ENCODE measurements at places on chromosomes 16 and 17. TPM values are rescaled to one million over a fixed set of nuclear protein-coding genes. Genes with fewer than 3 reads are reported as not detected.

Gene TPSG1
- 0.10 TPM for total RNA-seq

Gene ZNF688
- total RNA-seq, result 10.0 TPM

Gene NFATC2IP
- total RNA-seq, result 20.5 TPM

Gene SPNS2
- total RNA-seq, result 8.7 TPM

Gene LRRC75A
- 0.89 TPM for total RNA-seq

Gene ASPA
- not detected for total RNA-seq

Gene PARD6A
- total RNA-seq, result 1.7 TPM

Gene DNAAF8
- 0.46 TPM for total RNA-seq

Gene HOXB4
- 0.08 TPM for total RNA-seq

Gene SLC38A10
- 71.0 TPM for total RNA-seq

Gene RAB40B
- 16.3 TPM for total RNA-seq

Gene TEFM
- total RNA-seq, result 21.4 TPM

Gene ABCA10
- 0.22 TPM for total RNA-seq

Gene ZSCAN10
- not detected for total RNA-seq

Gene SLC43A2
- total RNA-seq, result 6.6 TPM

Gene ATP2A3
- 4.7 TPM for total RNA-seq

Gene HP
- total RNA-seq, result not detected

Gene KRTAP3-1
- total RNA-seq, result not detected

Gene CEMP1
- not detected for total RNA-seq

Gene PRR35
- total RNA-seq, result 0.05 TPM

Gene LDHD
- 0.63 TPM for total RNA-seq

Gene ALDOC
- total RNA-seq, result 2.3 TPM

Gene GALR2
- 0.22 TPM for total RNA-seq

Gene LCAT
- total RNA-seq, result 10.9 TPM

Gene KRT33B
- 0.28 TPM for total RNA-seq

Gene HID1
- 7.3 TPM for total RNA-seq

Gene KRTAP1-1
- total RNA-seq, result not detected

Gene TMC5
- total RNA-seq, result 8.0 TPM

Gene NUTF2
- 266 TPM for total RNA-seq

Gene NUDT21
- 121 TPM for total RNA-seq

Gene TMEM235
- total RNA-seq, result not detected

Gene RDM1
- 2.4 TPM for total RNA-seq

Gene C17orf67
- total RNA-seq, result 2.3 TPM

Gene PRSS22
- 4.1 TPM for total RNA-seq

Measured in A549 treated with DMSO at 1 μM for 4 hours (cell line).